Activated naive CD4-positive, alpha-beta T cell (primary cell): ENCODE measurements at places on chromosomes 11 and 22.

DNA sequence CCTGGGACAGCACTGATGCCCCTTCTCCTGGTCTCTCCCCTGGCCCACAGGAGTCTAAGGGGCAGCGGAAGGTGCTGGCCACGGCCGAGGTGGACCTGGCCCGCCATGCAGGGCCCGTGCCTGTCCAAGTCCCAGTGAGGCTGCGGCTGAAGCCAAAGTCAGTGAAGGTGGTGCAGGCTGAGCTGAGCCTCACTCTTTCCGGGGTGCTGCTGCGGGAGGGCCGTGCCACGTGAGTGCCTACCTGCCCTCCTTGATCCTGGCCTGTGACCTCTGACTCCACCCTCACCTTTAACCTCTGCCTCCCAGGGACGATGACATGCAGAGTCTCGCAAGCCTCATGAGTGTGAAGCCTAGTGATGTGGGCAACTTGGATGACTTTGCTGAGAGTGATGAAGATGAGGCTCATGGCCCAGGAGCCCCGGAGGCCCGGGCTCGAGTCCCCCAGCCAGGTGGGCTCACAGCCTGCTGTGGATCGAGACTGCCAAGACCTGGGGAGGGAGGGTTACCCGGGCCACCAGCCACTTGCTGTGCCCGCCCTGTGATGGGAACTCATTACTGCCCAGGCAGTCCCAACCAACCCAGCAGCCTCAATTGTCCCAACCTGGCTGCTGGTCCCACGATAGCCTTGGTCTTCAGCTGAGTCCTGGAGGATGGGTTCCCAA, 4.3 kb downstream of the EHBP1L1 start:
- DNase-seq: no peak

- no peak for DNase-seq
These were observed 7.4 kb downstream of the MCM5 start for GRCh38 chr22:35407362-35407761.

DNA sequence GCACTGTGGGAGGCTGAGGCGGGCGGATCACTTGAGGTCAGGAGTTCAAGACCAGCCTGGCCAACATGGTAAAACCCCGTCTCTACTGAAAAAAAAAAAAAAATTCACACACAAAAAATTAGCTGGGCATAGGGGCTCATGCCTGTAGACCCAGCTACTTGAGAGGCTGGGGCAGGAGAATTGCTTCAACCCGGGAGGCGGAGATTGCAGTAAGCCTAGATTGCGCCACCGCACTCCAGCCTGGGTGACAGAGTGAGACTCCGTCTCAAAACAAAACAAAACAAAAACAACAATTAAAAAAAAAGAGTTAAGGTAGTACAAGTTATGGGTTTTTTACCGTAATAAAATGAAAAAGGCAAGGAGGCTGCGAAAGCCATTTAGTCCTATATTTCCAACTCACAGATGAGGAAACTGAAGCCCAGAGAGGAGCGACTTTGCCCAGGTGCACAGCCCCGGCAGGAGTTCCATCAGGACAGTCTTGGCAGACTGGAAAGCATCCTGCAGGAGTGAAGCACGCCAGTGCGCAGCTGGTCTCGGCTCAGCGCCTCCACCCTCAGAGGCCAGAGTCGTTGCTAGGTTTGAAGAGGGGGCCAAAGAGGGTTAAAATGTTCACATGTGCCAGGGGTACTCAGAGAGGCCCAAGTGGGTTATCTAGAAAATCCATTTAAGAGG, 3.8 kb upstream of the FADS3 start:
- DNase-seq: no peak

DNA sequence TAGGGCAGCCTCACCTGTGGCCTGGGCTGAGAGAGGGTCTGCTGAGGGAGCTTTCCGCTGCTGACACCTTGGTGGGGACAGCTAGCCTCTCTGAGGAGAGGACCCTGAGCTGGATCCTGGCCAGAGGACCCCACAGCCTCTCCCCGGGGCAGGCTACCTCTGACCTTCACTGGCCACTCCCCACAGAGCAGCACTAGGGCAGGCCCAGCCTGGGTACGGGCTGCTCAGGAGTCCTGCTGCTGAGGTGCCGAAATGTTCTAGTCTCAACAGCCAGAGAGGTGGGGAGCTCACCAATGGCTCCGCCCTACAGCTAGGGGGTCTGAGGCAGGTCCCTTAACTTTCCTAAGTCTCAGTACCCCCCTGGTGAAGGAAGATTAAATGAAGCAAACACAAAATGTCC, 47.5 kb downstream of the SGSM3 start:
- no peak for DNase-seq

- no peak for DNase-seq
These were observed 56.4 kb downstream of the CEP164 start for GRCh38 chr11:117384045-117384444.

DNA sequence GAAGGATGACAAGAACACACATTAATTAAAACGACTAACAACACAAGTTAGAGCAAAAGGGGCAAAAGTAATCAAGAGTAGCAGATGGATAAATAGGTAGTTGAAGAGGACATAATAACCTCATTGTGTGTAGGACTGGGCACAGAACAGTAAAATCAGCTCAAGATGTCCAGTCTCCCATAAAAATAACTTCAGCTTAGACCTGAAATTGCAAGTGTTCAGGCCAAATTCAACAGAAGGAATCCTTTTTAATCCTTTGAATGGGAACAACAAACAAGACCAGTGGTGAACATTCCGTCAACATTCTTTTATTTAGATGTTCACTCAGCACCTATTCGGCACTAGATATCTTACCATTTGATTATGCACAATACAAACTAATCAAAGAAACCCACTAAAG, 4.4 kb downstream of the MTMR2 start:
- no peak for DNase-seq

- DNase-seq: no peak
These were observed 14.1 kb upstream of the KIAA0930 start for GRCh38 chr22:45254789-45255278.

DNA sequence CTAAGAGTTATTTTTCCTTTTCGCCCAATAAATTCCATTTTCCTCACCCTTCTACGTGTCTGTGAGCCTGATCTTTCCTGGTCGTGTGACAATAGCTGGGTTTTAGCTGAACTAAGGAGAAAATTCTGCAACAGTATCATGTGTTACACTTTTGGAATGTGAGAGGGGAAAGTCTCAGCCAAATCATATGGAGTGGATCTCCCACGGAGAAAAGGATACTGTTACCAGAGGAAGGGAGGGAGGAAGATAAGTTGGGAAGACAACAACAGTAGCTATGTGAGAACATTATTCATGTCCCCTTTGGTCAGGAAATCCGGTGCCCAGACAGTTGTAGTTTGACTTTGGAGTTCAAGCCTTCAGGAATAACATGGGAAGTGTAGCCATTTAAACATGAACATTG, 584.0 kb upstream of the RAG2 start:
- no peak for DNase-seq
